ENCODE measurements at places on chromosomes 7 and 10. TPM values are rescaled to one million over a fixed set of nuclear protein-coding genes. Genes with fewer than 3 reads are reported as not detected.

The CYP3A5 gene
- 0.83 TPM for total RNA-seq

The HTR7 gene
- total RNA-seq = 15.3 TPM

The CLRN3 gene
- not detected for total RNA-seq

The GPNMB gene
- 1.6 TPM for total RNA-seq

The BTAF1 gene
- total RNA-seq = 35.5 TPM

GRCh38 chr10:11165591-11166543 is 148.2 kb downstream of the CELF2 start:
- no peak for DNase-seq

DNA sequence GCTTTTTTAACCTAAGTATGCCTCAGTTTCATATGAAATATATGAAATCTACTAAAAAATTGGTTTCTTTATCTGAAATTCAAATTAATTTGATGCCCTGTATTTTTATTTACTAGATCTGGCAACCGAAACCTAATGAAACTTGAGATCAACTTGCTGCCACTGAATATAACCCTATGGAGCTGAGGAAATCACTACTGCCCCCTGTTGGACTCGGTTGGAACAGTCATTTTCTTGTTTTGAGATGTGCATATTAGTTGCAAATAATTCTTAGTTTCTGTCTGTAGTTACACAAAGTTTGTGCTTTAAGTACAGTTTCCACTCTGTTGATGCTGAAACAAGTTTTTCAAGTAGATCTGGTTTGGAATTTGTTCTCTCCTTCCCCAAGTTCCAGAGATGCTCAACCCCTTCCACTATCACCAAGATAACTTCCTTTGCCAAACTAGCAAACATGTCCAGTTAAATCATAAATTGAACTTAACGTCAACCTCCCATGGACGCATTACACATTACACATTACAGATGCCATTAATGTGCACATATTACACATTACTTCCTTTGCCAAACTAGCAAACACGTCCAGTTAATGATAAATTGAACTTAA is 22.2 kb upstream of the EXOC4 start:
- peak; percentile 69 for DNase-seq
